ENCODE measurements at places on chromosomes 16 and 17. TPM values are rescaled to one million over a fixed set of nuclear protein-coding genes. Genes with fewer than 3 reads are reported as not detected.
A peak's percentile ranks its signal among the peaks of the same experiment; 100 is the strongest.

RPL26 gene
- total RNA-seq: 1,267 TPM

C1QL1 gene
- 0.76 TPM for total RNA-seq

OR1F1 gene
- total RNA-seq: not detected

MSLN gene
- 19.4 TPM for total RNA-seq

KRTAP16-1 gene
- total RNA-seq: not detected

TMEM204 gene
- 40.9 TPM for total RNA-seq

GLP2R gene
- total RNA-seq: not detected

MAP2K6 gene
- total RNA-seq: 8.6 TPM

GAS2L2 gene
- not detected for total RNA-seq

GRCh38 chr16:50627419-50627818, 53.7 kb downstream of the SNX20 start:
- no peaks in the 10 kb centered on the region for H3K36me3 ChIP-seq
- H3K27ac ChIP-seq: no peak overlapping the region
- H3K27me3 ChIP-seq: no peaks in the 10 kb centered on the region
- no peak overlapping the region for H3K4me3 ChIP-seq
- no peaks in the 10 kb centered on the region for H3K4me1 ChIP-seq

GRCh38 chr17:72404872-72405271, 284.1 kb downstream of the SOX9 start:
- no peak for DNase-seq
- H3K27ac ChIP-seq: no peak overlapping the region
- no peak overlapping the region for H3K4me3 ChIP-seq

GRCh38 chr16:67549240-67549639, 13.1 kb upstream of the CTCF start:
- no peak for DNase-seq
- no peaks in the 10 kb centered on the region for H3K27me3 ChIP-seq
- no peak overlapping the region for H3K4me3 ChIP-seq

- no peak for DNase-seq
- no peak overlapping the region for H3K4me3 ChIP-seq
- no peaks in the 10 kb centered on the region for H3K4me1 ChIP-seq
- H3K36me3 ChIP-seq: no peaks in the 10 kb centered on the region
- no peak overlapping the region for H3K27ac ChIP-seq
These were observed 4.7 kb downstream of the DNAH17 start for GRCh38 chr17:78572239-78573205.

DNA sequence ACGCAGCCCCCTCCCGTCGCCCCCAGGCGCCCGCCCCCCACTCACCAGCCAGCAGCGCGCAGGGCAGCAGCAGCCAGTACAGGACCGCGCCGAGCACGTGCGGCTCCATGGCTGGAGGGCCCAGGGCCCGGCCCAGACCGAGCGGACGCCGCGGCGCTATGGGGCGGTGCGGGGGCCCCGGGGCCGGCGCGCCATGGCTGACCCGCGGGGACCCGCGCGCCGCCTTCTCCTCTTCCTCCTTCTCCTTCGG, 239 bp downstream of the PIEZO1 start:
- H3K4me1 ChIP-seq: peaks cover 26% of the 10 kb centered on the region
- peak overlapping the region; percentile 61 for H3K4me3 ChIP-seq
- no peaks in the 10 kb centered on the region for H3K27me3 ChIP-seq

DNA sequence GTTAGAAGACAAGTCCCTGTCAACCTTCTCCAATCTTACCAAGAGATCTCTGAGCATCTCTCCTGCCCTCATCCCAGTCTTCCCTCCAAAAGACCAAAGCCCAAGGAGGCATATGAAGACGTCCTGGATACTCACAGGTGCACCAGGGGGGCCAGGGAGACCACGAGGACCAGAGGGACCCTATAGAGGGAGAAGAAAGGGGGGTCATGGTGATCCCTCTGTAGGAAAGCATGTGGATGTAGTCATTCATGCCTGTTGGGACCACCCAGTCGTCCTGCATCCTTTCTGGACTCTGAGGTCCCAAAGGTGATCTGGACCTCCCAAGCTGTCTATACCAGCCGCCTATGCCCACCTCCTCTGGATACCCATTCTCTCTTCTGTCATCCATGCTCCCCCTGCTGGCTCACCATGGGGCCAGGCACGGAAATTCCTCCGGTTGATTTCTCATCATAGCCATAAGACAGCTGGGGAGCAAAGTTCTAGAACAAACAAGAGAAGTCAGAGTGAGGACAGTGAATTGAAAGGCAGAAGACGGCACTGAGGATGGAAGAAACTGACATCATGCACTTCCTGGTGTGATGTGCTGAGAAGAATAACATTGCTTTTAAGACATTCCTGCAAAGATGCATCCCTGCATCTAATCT, 3.3 kb downstream of the COL1A1 start:
- no peaks in the 10 kb centered on the region for H3K27me3 ChIP-seq
- H3K36me3 ChIP-seq: peaks cover 7% of the 10 kb centered on the region
- H3K4me3 ChIP-seq: no peak overlapping the region
- no peak for DNase-seq
- H3K4me1 ChIP-seq: peaks cover 6% of the 10 kb centered on the region
- H3K27ac ChIP-seq: no peak overlapping the region

DNA sequence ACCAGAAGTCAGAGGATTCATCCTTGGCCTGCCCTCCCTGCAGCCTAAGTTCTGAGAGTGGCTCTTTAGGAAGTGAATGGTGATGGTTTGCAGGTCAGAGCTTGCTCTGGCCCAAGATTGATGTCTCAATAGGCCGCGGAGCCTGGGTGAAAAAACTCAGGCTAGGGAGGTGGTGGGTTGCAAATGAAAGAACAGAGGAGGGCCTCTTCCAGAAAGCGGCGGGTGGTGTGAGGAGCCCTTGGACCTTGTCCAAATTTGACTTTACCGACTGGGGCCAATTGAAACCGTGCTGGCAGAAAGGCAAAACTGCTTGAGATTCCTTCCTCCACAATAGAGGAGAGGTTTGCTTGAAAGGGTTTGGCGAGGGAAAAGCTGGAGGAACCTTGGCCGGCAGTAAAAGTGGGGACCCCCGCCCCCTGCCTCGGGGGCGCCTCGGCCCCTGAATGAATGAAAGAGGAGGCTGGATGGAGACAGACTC, 331.3 kb downstream of the SEC14L1 start:
- peak; percentile 59 for DNase-seq
- H3K36me3 ChIP-seq: no peaks in the 10 kb centered on the region
- H3K4me1 ChIP-seq: peaks cover 8% of the 10 kb centered on the region
- no peak overlapping the region for H3K4me3 ChIP-seq
- no peak overlapping the region for H3K27ac ChIP-seq
- no peaks in the 10 kb centered on the region for H3K27me3 ChIP-seq

DNA sequence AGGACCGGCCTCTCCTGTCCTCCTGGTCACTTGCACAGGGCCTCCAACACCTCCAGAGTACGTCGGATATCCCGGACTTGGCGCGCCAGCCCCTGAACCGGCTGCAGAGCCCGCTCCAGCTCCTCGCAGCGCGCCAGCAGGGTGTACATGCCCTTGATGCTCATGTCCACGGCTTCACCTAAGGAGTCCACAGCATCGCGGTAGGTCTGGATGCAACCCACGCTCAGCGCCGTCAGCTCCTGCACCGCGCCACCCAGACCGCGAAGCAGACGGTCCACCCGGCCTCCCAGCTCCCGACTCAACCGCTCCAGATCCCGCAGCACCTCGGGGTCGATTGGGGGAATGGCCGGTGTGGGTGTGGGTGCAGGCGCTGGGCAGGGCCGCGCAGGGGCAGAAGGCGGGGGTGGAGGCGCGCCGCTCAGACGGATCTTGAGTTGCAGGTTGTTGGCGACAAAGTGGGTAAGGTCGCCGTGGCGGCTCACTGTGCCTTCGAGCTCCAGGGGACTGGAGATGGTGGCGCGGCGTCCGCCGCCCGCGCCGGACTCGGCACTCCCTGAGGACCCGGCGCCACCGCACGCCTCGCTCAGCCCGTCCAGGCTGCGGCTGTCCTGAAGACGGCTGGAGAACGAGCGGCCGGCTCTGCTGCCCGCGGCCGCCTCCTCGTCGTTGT, 804 bp downstream of the BORCS6 start:
- peak overlapping the region; percentile 96 for H3K27ac ChIP-seq
- peaks cover 8% of the 10 kb centered on the region for H3K4me1 ChIP-seq
- no peaks in the 10 kb centered on the region for H3K36me3 ChIP-seq
- H3K4me3 ChIP-seq: peak overlapping the region; percentile 63
- no peaks in the 10 kb centered on the region for H3K27me3 ChIP-seq

DNA sequence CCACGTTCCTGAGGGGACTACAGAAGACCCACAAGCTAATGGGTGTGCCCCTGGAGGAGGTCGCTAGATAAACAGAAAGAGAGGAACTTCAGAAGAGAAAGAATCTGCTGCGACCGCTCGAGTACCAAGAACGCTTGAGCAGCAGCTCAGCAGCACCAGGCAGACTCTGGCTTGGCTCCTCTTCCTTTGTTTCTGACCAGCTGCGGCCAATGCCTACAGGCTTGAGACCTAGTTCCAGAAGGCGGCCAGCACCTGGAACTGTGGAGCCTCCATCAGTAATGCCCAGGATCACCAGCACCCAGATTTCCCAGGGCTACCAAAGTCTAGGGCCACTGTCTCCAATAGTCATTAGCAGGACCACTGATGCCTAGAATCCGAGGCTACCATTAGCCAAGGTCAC, 26.0 kb upstream of the GOSR2 start:
- no peak for DNase-seq
- H3K27ac ChIP-seq: no peak overlapping the region
- H3K27me3 ChIP-seq: no peaks in the 10 kb centered on the region
- no peak overlapping the region for H3K4me3 ChIP-seq
- no peaks in the 10 kb centered on the region for H3K4me1 ChIP-seq

GRCh38 chr16:71769222-71769621, 39.4 kb downstream of the AP1G1 start:
- H3K4me3 ChIP-seq: no peak overlapping the region
- peaks cover 8% of the 10 kb centered on the region for H3K4me1 ChIP-seq

- H3K4me3 ChIP-seq: no peak overlapping the region
- no peaks in the 10 kb centered on the region for H3K4me1 ChIP-seq
- H3K27ac ChIP-seq: no peak overlapping the region
- DNase-seq: no peak
These were observed 251.9 kb downstream of the PARN start for GRCh38 chr16:14378131-14378551.

- no peaks in the 10 kb centered on the region for H3K36me3 ChIP-seq
- no peak overlapping the region for H3K4me3 ChIP-seq
- no peak for DNase-seq
- no peaks in the 10 kb centered on the region for H3K4me1 ChIP-seq
These were observed 485.7 kb downstream of the HS3ST4 start for GRCh38 chr16:26177438-26177837.

DNA sequence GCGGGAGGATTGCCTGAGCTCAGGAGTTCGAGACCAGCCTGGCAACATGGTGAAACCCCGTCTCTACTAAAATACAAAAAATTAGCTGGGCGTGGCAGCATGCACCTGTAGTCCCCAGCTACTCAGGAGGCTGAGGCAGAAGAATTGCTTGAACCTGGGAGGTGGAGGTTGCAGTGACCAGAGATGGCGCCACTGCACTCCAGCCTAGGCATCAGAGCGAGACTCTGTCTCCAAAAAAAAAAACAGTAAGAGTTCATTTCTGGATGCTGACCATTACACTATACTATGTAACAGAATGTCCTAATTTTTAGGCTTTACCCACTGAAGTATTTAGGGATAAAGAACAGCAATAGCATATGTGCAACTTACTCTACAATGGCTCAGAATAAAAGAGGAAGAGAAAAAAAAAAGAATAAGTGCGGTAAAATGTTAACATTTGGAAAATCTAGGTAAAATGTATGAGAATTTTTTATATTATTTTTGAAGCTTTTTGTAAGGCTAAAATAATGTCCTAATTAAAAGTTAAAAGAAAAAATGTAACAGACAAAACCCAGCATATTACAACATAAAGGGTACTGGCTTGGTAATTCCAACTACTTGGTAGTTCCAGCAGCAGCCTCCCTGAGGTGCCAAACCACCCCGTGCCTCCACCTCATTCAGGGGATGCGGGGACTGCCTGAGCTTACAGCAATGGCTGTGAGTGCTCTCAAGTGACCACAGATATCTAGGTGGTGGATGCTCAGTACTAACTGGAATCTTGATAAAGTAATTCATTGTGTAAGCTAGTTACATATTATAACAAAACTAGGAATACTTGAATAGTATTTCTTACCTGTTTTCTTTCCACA, 10.9 kb downstream of the COPS3 start:
- no peak overlapping the region for H3K4me3 ChIP-seq
- no peaks in the 10 kb centered on the region for H3K4me1 ChIP-seq
- peaks cover 48% of the 10 kb centered on the region for H3K36me3 ChIP-seq
- no peak overlapping the region for H3K27ac ChIP-seq

GRCh38 chr16:84843149-84844048, 23.6 kb downstream of the CRISPLD2 start:
- no peaks in the 10 kb centered on the region for H3K27me3 ChIP-seq
- H3K36me3 ChIP-seq: no peaks in the 10 kb centered on the region
- DNase-seq: no peak

GRCh38 chr17:48604770-48605329, at the start of gene HOXB6:
Gene HOXB6, minus strand, starts transcription at chr17:48604986. Its CDS starts 6,836 bp downstream, at chr17:48598150.
- peak; percentile 96 for DNase-seq
- no peaks in the 10 kb centered on the region for H3K27me3 ChIP-seq
- H3K4me3 ChIP-seq: peak within 1 kb of the TSS; percentile 94

DNA sequence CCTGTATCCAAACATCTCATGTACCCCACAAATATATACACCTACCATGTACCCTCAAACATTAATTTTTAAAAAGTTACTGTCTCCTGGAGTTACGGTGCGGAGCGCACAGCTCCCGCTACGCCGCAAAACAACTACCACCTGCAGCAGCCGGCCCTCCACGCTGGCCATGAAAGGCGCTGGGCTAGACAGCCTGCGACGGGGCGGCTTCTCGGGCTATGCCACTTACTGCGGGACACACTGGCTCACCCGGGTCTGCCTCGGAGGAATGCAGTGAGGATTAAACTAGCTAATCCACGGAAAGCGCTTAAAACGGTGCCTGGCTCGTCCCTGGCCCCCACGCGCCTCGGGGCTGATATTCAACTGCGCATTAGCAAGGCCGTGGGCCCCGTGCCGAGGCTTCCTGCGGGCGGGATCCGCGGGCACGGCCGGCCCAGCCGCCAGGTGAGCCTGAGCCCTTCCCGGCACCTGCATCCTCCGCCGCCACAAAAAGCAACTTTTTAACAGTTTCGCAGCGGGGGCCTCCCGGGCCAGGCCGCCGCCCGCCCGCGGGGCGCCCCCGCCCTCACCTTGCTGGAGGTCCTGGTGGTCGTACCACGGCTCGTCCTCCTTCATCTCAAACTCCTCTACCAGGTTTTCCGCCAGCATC, 633 bp downstream of the CDR2 start:
- H3K4me3 ChIP-seq: peak overlapping the region; percentile 75
- DNase-seq: peak; percentile 69
- peak overlapping the region; percentile 84 for H3K27ac ChIP-seq
- H3K4me1 ChIP-seq: peaks cover 33% of the 10 kb centered on the region

Measured in kidney (tissue), 22 donors.